ENCODE measurements at places on chromosomes 2 and 18.

DNA sequence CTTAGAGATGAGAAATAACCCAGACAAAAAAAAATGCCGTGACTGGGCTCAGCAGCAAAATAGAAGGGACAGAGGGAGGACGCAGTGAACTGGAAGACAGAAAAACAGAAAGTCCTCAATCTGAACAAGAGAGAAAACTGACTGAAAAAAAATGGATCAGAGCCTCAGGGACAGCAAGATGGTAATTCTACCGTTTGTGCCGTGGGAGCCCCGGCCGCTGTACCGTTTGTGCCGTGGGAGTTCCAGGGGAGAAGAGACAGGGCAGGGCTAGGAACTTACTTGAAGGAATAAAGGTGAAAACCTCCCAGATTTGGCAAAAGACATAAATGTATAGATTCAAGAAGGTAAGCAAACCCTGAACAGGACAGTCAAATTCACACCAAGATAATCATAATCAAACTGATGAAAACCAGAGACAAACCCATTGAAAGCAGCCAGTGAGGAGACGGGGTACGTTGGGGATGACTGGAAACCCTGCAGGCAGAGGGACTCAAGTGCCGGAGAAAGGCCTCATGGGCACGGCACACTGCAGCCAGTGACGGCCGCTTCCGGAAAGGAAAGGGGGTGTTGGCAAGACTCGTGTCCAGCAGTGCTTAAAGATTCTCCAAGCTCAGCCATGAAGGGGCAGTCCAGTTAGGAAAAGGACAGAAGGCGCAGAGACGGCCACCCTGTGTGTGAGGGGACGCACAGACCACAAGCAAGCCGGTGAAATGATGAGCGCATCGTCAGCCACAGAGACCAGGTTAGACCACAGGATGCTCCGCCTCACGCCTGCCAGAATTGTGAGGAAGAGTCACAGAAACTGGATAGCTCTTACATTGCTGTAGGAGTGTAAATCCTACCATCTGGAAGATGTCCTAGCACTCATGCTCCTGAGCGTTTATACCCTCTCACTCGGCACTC lies 40.0 kb upstream of the NFATC1 start:
- no peak for DNase-seq

GRCh38 chr2:241232736-241233575 lies 44.5 kb downstream of the ANO7 start:
- no peak for DNase-seq

- no peak for DNase-seq
These were observed 5.6 kb upstream of the GPR17 start for GRCh38 chr2:127640082-127641072.

- no peak for DNase-seq
These were observed 208.0 kb downstream of the GBX2 start for GRCh38 chr2:235960011-235960715.

- no peak for DNase-seq
These were observed 46.9 kb upstream of the SMAD7 start for GRCh38 chr18:48997681-48997984.

All from GOT3 (cell line).